HS-27A (cell line): ENCODE measurements at places on chromosomes 2 and 18.

- no peak for DNase-seq
Observed at GRCh38 chr18:35355140-35355618, 11.0 kb upstream of the ZNF24 start.

- no peak for DNase-seq
Observed at GRCh38 chr2:152186262-152186661, 10.7 kb upstream of the STAM2 start.

DNA sequence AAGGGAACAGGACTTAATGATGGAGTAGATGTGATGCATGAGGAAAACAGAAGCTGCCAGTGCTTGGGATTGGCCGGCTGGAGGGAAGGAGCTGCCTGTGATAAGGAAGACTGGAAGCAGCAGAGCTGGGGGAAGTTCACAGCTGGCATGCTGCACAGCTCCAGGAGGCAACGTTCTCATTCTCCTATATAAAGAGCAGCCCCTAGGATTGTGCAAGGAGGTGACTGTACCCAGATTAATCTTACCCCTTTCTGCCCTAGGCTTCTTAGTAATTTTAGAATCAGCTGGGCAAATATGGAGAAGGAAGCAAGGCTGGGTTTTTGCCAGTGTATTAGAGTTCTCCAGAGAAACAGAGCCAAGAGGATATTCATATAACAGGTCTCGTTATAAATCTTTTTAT is 155.8 kb downstream of the ALPK2 start:
- no peak for DNase-seq

DNA sequence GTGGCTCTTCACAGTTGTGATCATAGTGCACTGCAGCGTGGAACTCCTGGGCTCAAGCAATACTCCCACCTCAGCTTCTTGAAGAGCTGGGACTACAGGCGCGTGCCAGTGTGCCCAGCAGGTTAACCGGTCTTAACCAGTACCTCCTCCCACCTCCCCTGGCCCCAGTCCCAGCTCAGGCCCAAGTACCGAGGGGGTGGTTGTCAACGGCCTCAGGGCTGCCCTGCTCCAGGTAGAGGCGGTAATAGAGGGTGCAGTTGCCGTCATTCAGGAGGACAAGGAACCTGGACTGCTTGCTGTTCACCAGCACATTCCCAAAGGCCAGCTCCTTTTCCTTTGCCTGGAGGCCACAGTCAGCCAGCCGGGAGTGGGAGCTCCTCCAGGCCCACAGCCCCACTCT is 19.7 kb downstream of the CFAP65 start:
- no peak for DNase-seq

DNA sequence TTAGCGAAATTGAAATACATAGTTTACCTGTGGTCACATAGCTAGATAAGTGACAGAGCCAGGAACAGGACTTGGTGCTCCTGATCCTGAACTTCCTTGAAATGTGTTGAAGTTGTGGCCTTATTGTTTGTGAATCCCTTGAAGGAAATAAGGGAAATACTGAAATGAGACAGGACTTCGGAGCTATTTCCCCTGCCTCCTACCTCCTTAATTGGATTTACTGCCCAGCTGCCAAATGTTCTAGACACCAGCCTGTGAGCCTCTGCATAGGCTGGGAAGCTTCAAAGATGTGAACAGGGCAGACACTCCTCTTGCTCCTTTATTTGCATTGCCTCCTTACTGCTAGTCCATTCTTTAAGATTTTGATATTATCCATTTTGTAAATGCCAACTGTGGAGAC is 135.2 kb downstream of the PRPF40A start:
- no peak for DNase-seq

DNA sequence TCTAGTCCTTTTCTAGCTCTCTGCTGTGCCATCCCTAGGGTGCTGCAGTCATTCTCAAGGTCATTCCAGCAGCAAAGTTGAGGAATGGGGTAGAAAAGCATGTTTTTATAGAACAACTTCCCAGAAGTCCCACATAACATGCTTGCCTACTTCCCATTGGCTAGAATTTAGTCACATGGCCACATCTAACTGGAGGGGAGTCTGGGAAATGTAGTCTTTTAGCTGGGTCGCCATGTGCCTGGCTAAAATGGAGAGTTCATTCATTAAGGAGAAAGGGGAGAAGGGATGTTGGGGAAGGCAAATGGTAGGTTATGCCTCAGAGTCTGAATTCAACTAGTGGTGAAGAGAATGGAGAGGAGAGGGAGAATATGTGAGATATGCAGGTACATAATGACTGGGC is 85.7 kb downstream of the SLC4A3 start:
- DNase-seq = no peak

DNA sequence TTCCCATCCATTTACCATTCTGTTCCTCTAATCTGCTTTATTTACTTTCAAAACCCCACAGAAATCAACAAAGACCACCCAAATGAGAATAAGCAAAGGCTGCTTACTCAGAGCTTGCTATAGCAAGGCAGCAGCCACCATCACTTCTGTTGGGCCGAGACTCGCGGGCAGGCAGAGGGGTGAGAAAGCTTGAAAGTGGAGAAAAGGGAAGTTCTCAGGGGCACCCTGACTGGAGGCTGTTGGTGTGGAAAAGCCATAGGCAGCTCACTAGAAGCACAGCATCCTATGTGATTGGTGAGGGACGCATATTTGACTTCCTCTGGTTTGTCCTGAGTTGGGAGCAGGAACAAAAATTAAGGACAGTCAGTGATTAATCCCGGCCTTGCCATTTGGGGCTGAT is 269.7 kb upstream of the THSD7B start:
- no peak for DNase-seq

DNA sequence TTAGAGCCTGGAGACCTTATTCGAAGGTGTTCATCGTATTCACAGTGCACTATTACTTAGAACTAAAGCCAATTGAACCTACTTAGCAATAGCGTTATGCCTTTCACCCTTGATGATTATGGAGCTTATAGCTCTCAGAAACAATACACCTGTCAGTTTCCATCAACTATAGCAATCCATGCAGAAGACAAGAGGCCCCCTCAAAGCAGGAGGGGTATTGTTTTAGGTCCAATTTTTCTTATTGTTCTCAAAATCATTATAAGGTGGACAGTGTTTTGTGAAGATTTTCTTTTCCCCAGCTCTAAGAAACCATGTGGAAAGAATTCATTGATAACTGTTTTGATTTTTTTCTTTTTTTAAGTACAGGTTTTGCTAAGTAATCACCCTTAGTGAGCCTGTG is 135.5 kb downstream of the MEIS1 start:
- no peak for DNase-seq

DNA sequence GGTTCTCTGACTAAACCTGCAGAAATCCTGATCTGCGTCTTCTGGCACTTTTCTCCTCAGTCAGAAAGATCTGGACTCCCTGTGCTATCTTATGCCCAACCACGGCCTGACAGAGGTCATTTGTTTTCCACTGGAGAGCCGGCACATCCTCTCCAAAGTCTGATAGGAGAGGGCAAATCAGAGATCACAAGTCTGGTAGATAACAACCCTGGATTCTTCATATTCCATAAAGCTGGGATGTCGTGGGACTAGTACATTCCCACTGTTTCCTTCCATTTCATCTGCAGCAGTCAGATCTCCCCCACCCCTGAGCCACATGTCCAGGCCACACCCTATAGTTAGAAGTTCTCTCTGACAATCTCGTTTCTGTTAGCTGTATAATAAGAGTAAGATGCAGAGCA is 157.0 kb downstream of the MGAT5 start:
- DNase-seq = no peak

- no peak for DNase-seq
Observed at GRCh38 chr2:37350034-37350433, 5.6 kb downstream of the QPCT start.

DNA sequence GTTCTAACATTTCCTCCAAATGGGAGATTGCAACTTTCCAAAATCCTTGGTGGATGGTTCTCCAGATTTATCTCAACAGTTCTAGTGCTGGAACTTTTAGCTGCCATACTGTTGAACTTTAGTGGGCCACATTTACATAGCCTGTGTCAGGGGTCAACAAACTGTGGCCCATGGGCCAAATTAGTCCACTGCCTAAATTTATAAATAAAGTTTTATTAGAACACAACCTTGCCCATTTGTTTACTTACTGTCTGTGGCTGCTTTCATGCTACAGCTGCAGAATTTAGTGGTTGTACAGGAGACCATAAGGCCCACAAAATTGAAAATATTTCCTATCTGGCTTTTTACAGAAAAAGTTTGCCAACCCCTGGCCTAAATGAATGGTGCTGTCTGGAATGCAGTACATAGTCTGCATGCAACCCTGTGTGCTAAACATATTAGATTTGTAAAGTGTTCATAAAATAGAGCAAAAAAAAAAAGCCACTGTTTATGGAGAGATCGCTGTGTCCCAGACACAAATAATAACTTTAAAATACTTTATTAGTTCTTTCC is 30.3 kb downstream of the MGAT5 start:
- no peak for DNase-seq

GRCh38 chr18:58723810-58724602 is 52.7 kb downstream of the MALT1 start:
- no peak for DNase-seq

GRCh38 chr2:16615687-16616615 is 49.7 kb downstream of the CYRIA start:
- no peak for DNase-seq

DNA sequence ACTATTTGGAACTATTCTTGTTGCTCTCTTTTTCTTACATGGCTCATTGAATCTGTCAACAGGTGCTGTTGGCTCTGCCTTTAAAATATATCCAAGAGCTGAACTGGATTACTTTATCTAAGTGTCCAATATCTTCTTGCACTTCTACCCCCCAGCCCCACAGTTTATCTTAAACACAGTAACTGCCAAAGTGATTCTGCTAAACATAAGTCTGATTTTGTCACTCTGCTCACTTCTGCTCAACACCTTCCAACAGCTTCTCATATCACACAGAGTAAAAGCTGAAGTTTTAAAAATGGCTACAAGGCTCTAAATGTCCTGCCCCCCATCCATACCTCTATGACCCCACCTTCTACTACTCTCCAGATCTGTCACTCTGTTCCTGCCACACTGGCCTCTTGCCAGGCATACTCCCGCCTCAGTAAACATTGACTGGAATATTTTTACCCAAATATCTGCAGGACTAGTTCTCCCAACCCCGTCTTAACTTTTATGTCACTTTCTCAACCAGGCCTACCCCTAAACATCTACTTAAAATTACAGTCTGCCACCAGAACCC is 130.7 kb downstream of the CCDC148 start:
- DNase-seq = no peak

- no peak for DNase-seq
Observed at GRCh38 chr2:190477661-190478454, 56.7 kb downstream of the NEMP2 start.

DNA sequence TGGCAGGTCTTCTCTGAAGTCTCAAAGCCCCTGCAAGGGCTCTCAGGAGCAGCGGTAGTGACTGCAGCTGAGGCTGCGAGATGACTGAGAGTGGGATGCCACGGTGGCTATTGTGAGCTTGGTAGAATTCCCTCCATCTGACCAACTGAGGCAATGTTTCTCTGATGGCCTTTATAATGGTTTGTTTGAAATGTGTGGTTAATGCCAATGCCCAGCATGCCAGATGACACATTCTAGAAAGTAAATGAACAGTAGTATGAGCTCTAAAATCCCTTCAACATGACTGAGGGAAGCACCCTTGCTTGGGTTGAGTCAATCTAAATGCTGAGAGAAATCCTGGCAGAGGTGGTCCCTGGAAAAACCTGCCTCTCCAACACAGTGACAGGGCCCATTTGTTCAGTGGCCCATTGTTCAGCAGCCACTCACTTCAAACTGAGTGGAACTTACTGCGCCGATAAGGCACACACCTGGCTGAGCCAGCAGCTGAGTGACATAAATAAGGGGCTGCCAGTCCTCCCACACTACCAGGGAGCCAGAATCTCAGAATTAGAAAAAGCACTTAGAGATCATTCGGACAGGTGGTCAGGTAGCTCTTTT is 31.7 kb downstream of the SULT1C2 start:
- DNase-seq = no peak

GRCh38 chr2:231000211-231000904 is 4.4 kb downstream of the SPATA3 start:
- no peak for DNase-seq

DNA sequence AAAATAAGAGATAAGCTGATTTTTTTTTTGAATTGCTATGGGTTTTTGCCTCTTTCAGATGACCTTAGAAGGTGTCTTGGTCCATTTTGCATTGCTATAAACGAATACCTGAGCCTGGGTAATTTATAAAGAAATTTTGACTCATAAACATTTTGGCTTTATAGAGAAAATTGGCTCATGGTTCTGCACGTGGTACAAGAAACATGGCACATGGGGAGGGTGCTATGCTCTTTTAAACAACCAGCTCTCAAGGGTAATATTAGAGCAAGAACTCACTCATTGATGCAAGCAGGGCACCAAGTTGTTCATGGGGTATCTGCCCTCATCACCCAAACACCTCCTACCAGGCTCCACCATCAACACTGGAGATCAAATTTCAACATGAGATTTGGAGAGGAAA is 408.8 kb downstream of the NUP35 start:
- DNase-seq = no peak

DNA sequence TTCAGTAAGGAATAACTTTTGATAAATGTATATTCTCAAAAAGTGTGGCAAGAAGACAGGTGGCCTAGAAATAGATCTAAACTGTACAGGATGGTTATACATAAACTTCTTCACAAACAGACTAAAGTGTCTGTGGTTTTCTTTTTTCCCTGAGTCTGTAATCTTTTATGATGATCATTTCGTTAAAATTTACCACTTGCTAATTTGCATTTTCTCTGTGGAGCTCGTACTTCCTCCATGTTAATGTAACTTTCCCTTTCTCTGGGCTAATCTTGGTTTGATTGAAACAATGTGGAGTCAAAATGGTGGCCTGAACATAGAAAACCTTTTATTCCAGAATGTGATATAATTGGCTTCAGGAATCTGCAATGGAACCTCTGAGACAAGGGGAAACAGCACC is 166.2 kb downstream of the FTCDNL1 start:
- DNase-seq = no peak

- no peak for DNase-seq
Observed at GRCh38 chr2:181320638-181321037, 136.5 kb upstream of the ITGA4 start.

GRCh38 chr2:48306409-48307284 is 223.3 kb upstream of the STON1 start:
- no peak for DNase-seq

GRCh38 chr2:204900910-204901309 is 355.6 kb downstream of the PARD3B start:
- no peak for DNase-seq

DNA sequence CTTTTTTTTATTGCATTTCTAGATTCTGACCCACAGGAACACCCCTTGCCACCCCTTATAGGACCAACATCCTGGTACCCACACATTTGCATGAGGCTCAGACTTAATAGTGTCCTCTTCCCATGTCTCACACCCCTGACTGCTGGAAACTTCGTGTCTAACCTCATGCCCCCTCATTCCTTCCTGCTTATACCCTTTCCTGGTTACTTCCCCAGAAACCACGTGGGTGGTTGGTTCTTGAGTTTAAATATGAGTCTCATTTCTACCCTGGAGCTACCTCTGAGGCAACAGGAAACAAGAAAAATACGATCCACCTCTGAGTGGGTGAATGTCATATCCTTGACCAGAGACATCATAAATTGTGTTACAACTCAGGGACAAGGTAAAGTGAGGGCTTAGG is 1.6 kb downstream of the TNP1 start:
- no peak for DNase-seq
